COLO829 (cell line): ENCODE measurements at places on chromosomes 12 and 14.

DNA sequence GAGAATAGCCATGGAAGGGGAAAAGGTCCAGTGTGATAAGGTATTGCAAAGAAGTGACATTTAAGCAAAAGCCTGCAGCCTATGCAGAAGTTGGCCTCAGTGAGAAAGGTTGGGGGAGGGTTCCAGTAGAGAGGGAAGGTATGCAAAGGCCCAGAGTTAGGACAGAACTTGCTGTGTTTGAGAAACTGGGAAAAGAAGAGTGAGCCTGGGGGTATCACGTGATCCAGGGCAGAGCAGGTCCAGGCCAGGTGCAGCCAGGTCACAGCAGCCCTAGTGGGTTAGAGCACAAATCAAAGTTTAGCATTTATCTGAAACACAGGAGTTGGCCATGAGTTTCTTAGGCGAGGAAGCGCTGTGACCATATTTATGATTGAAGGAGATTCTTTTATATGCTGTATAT is 1.6 kb downstream of the SERPINA5 start:
- DNase-seq: no peak

DNA sequence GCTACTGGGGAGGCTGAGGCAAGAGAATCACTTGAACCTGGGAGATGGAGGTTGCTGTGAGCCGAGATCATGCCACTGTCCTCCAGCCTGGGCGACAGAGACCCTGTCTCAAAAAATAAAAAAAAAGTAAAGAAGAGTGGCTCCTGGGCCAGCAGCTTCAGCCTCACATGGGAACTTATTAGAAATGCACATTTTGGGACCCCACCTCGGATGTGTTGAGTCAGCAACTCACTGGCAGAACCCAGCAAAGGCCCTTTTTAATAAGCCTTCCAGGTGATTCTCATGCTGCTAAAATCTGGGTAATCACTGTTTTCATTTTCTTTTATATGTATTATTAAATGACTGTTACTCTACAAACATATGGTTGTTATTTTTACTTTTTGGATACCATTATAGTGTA is 41.6 kb downstream of the TBK1 start:
- no peak for DNase-seq

DNA sequence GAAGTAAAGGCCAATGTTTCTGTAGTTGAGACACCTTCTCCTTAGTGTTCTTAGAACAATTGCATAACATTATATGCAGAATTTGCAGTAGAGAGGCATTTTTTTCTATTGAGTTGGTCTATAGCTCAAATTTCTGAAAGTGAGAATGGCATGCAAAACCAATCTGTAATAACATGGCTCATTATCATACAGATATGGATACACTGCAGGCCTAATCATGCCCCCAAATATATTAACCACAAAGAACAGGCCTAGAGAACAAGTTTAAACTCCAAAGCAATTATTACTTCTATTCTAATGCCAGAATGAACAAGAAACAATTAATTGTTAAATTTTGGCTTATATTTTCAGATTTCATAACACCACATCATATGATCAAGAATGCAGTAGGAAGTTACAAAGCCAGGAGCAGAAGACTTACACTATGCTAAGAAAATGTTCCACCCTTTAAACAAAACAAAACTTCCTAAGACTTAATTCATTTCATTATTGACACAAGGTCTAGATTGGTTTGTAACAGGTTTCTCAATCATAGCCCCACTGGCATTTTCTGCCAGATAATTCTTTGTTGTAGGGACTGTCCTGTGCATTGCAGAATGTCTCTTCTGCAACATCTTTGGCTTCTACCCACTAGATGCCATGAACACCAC is 26.9 kb downstream of the TMTC1 start:
- DNase-seq: no peak

GRCh38 chr14:58638231-58639197 is 752 bp downstream of the DACT1 start:
- DNase-seq: no peak

DNA sequence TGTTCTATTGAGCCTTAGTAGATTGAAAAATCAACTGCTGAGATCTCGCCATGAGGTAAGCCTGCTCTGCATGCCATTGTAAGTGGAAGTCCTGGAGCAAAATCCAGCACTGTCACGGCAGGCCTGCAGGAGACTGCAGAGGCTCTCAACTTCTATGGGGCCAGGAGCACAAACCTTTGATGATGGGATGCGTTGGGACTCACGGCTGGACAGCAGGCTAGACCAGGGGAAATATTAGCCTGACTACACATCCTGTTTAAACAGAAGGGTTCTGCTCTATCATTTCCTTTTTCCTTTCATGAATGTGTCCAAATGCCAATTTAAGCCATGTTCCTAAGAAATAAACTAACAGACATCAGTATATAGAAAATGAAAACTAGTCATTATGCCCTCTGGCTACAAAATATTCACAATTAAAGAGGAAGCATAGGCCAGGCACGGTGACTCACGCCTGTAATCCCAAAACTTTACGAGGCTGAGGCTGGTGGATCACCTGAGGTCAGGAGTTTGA is 33.9 kb upstream of the RASSF8 start:
- DNase-seq: peak; percentile 31

DNA sequence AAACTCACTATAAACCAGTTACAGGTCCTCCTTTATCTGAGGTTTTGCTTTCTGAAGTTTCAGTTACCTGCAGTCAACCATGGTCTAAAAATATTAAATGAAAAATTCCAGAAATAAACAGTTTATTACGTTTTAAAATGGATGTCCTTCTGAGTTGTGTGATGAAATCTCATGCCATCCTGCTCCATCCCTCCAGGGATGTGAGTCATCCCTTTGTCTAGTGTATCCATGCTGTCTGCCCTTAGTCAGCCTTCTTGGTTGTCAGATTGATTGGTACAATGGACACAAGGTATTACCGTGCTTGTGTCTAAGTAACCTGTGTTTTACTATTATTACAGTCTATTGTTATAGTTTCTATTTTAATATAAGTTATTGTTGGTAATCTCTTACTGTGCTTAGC is 328.3 kb downstream of the APAF1 start:
- DNase-seq: peak; percentile 35

DNA sequence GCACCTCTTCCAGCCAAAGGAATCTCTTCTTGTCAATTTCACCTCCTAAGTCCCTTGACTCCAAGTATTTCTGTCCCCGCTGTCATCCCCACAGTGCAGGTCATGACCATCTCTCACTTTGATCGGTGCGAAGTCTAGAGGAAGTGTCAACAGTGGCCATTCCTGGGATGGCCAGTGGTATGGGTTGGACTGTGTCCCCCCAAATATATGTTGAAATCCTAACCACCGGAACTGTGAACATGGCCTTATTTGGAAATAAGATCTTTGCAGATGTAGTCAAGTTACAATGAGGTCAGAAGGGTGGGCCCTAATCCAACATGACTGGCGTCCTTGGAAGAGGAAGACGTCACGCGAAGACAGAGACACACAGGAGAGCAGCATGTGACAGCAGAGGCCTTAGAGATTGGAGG is 155.9 kb upstream of the PRMT8 start:
- no peak for DNase-seq

- DNase-seq: no peak
Observed at GRCh38 chr12:77161944-77162343, 96.6 kb upstream of the E2F7 start.
